Heart right ventricle (tissue), 16 donors: ENCODE measurements at places on chromosomes 13 and 19.

- DNase-seq, result peak; percentile 57
These were observed 68.6 kb downstream of the RASA3 start for GRCh38 chr13:114063545-114064449.

DNA sequence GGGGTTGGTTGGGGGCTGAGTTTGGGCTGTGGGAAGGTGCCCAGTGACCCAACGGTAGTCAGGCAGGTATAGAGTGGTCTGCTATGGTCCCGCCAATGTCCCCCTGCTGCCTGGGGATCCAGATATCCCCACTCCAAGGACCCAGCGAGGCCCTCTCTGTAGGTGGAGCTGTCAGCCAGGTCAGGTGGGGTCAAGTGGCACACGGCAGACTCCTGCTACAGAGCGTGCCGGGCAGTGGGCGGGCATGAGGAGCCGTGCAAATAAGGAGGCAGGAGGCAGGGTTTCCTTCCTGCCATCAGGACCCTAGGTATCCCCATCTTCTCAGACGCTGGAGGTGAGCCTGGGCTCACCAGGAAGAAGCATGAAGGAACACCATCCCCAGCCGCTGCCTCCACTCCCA is 14.9 kb downstream of the EVI5L start:
- DNase-seq, result no peak

- DNase-seq, result no peak
These were observed 63.1 kb upstream of the FRY start for GRCh38 chr13:31968473-31968872.

- DNase-seq, result peak; percentile 79
These were observed at the start of gene TLE5 for GRCh38 chr19:3062165-3063105. Gene TLE5 (minus strand): TSS chr19:3062495. CDS start chr19:3062200, 295 bp downstream.

- no peak for DNase-seq
These were observed 158.7 kb downstream of the OXGR1 start for GRCh38 chr13:96835546-96835945.

GRCh38 chr19:32336259-32337083 is 8.9 kb upstream of the ZNF507 start:
- DNase-seq, result no peak

GRCh38 chr19:2957160-2957559 is 12.4 kb upstream of the ZNF77 start:
- no peak for DNase-seq

DNA sequence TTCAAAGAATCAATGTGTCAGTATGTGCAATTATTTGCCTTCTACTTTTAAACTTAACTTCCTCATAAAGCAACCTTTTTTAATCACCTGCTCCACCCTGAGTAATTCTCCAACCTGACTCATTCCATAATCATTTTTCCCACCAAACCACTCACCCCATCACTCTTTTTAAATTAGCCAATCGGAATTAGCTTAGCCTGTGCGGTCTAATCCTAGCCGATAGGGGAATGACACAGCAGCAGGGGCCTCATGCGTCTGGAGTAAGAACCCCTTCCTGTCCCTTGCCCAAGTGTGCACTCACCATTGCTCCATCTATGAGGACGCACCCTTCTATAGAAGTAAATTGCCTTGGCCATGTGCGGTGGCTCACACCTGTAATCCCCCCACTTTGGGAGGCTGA is 27.4 kb upstream of the ZNF83 start:
- no peak for DNase-seq

DNA sequence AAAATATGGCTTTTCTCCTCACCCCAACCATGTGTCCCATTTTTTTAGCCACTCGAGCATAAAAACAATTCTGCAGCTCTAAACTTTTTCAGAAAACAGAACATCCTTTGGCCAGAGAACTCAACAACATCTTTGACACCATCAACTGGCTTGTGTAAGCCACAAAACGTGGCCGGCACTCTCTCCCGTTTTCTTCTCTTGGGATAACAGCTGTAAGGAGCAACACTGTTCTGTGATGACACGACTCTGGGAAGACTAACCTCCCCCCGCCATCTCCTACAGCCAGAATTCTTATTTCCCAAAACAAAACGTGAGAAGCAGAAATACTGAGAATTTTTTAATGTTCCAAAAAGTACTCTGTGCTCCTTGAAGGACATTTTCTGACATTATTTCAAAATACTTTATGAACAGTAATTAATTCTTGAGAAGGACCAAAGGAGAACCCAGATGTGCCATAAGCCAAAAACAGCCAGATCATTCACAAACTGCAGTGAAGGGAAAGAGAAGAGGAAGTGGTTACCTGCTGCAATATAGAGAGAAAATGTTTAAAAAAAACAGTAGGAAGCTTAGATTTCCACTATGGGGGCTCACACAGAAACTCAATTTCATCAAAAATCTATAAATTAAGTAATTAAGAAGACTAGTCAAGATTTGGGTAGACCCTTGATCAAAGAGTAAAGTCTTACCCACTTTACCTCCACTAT is 25.8 kb downstream of the COL4A1 start:
- DNase-seq, result no peak

GRCh38 chr13:48112896-48113755 is 18.2 kb upstream of the MED4 start:
- no peak for DNase-seq

GRCh38 chr19:27719034-27719433 is 1493.9 kb downstream of the UQCRFS1 start:
- no peak for DNase-seq
